ENCODE measurements at places on chromosomes 2 and 18. TPM values are rescaled to one million over a fixed set of nuclear protein-coding genes. Genes with fewer than 3 reads are reported as not detected.

DNA sequence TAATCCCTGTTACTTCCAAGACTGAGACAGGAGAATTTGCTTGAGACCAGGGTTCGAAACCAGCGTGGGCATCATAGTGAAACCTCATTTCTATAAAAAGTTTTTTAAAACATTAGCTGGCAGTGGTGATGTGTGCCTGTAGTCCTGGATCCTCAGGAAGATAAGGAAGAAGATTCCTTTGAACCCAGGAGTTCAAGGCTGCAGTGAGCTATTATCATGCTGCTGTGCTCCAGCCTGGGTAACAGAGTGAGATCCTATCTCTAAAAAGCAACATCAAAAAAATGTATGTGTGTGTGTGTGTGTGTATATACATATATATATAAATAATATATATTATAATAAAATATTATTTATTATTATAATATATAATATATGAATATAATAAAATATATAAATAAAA is 1417.6 kb upstream of the CDH2 start:
- H3K4me3 ChIP-seq = no peak overlapping the region
- H3K36me3 ChIP-seq = no peaks in the 10 kb centered on the region
- H3K27me3 ChIP-seq = no peaks in the 10 kb centered on the region
- peak; percentile 8 for DNase-seq
- H3K27ac ChIP-seq = no peak overlapping the region

- no peak overlapping the region for H3K4me3 ChIP-seq
- peaks cover 82% of the 10 kb centered on the region for H3K4me1 ChIP-seq
- no peak for DNase-seq
- no peaks in the 10 kb centered on the region for H3K27me3 ChIP-seq
- no peaks in the 10 kb centered on the region for H3K36me3 ChIP-seq
Observed at GRCh38 chr2:96150007-96150640, 4.9 kb upstream of the DUSP2 start.

- H3K27ac ChIP-seq = no peak overlapping the region
- no peak overlapping the region for H3K4me3 ChIP-seq
- DNase-seq = no peak
- no peaks in the 10 kb centered on the region for H3K27me3 ChIP-seq
Observed at GRCh38 chr2:235762832-235763598, 269.2 kb downstream of the AGAP1 start.

DNA sequence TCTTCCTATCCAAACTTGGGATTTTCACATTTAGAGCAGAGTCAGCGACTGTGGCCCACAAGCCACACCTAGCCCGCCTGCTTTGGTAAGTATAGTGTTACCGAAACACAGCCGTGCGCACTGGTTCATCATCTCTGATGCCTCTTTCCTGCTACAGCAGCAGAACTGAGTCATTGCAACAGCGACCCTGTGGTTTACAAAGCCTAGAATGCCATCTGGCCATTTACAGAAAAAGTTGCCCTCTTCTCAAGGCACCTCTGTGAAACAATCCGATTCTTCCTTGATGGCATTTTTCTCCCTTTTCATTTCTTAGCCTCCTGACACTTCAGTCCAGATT is 10.7 kb upstream of the IAH1 start:
- no peaks in the 10 kb centered on the region for H3K27me3 ChIP-seq
- no peak overlapping the region for H3K4me3 ChIP-seq
- H3K27ac ChIP-seq = peak overlapping the region; percentile 53
- H3K4me1 ChIP-seq = peaks cover 12% of the 10 kb centered on the region

GRCh38 chr2:181853696-181854095 is 37.8 kb upstream of the ITPRID2 start:
- H3K36me3 ChIP-seq = no peaks in the 10 kb centered on the region
- DNase-seq = no peak
- no peak overlapping the region for H3K4me3 ChIP-seq

- peaks cover 2% of the 10 kb centered on the region for H3K4me1 ChIP-seq
- H3K27me3 ChIP-seq = no peaks in the 10 kb centered on the region
- no peak overlapping the region for H3K27ac ChIP-seq
- H3K36me3 ChIP-seq = peaks cover 9% of the 10 kb centered on the region
Observed at GRCh38 chr2:24734741-24735140, 58.5 kb downstream of the PTRHD1 start.

DNA sequence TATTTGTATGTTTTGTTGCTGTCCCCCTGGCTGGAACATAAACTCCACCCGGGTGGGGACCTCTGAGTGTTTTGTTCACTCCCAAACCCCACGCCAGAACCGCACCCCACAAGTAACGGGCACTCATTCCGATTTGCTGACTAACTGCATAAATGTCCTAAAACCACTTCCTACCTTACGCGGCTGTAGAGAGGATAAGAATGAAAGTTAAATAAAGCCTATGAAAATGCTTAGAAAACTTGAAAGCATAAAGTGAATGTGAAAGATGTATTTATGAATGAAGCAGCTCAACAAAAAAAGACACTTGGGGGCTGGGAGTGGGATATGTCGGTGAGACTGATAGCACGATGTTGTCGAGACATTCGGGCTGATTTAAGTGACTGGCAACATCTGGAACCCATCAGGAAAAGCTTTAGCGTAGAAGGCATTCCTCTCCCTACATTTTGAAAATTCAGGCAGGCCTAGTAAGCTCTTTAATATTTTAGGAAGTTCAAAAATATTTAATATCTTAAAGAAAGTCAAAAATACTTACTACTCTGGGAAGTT is 206.7 kb downstream of the SH3RF3 start:
- DNase-seq = peak; percentile 47
- no peaks in the 10 kb centered on the region for H3K27me3 ChIP-seq
- H3K4me3 ChIP-seq = peak overlapping the region; percentile 34
- peaks cover 30% of the 10 kb centered on the region for H3K4me1 ChIP-seq
- no peaks in the 10 kb centered on the region for H3K36me3 ChIP-seq
- peak overlapping the region; percentile 15 for H3K27ac ChIP-seq

DNA sequence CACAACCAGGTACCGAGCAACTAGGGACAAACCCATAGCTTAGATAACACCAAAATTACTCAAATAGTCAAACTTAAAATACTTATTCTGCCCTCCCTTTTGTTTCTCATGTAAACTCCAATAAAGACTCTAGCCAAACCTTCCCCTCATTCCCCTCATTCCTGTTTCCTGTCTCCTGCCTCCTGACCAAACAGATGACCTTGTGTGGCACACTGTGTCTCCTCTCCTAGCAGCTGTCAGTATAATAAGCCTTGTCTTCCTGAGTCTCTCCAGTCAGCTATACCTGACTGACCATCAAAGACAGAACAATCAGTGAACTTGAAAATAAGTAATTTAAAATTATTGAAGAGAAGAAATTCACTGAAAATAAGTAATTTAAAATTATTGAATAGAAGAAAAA is 14.3 kb downstream of the SULT1C4 start:
- no peaks in the 10 kb centered on the region for H3K4me1 ChIP-seq
- no peaks in the 10 kb centered on the region for H3K27me3 ChIP-seq
- H3K36me3 ChIP-seq = no peaks in the 10 kb centered on the region
- H3K27ac ChIP-seq = no peak overlapping the region

DNA sequence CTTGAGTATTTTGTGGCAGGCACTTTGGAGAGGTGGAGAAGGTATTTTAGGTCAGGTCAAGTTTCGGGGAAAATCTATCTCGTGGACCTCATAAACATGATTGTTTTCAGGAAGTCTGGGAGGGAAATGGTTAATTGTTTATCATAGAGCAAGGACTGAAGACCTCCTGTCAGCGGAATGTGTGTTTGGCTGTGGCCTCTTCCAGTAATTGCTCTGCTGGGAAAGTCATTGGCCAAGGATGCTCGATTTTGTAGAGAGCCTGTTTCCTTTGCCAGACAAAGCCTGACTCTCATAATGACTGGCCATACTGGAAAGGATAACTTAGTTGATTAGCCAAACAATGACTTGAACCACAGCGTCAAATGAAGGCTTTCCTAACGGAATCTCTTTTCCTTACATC is 30.0 kb downstream of the IL1R2 start:
- peaks cover 10% of the 10 kb centered on the region for H3K4me1 ChIP-seq
- H3K36me3 ChIP-seq = no peaks in the 10 kb centered on the region
- DNase-seq = no peak
- no peak overlapping the region for H3K4me3 ChIP-seq
- H3K27me3 ChIP-seq = peaks cover 4% of the 10 kb centered on the region

GRCh38 chr2:52500561-52500960 is 1267.0 kb upstream of the CHAC2 start:
- no peaks in the 10 kb centered on the region for H3K36me3 ChIP-seq
- no peak overlapping the region for H3K4me3 ChIP-seq
- DNase-seq = no peak
- no peak overlapping the region for H3K27ac ChIP-seq
- H3K4me1 ChIP-seq = no peaks in the 10 kb centered on the region

The TBR1 gene
- total RNA-seq = not detected

The ALPI gene
- total RNA-seq = not detected

The THSD7B gene
- total RNA-seq = not detected

The ZNF516 gene
- 10.5 TPM for total RNA-seq

The FBXO15 gene
- total RNA-seq = 2.1 TPM

The GPR45 gene
- not detected for total RNA-seq
